ENCODE measurements at places on chromosomes 2 and 18.

- no peak for DNase-seq
Observed at GRCh38 chr2:12935796-12936195, 219.1 kb downstream of the TRIB2 start.

GRCh38 chr2:38128653-38129052 lies 52.7 kb upstream of the CYP1B1 start:
- no peak for DNase-seq

DNA sequence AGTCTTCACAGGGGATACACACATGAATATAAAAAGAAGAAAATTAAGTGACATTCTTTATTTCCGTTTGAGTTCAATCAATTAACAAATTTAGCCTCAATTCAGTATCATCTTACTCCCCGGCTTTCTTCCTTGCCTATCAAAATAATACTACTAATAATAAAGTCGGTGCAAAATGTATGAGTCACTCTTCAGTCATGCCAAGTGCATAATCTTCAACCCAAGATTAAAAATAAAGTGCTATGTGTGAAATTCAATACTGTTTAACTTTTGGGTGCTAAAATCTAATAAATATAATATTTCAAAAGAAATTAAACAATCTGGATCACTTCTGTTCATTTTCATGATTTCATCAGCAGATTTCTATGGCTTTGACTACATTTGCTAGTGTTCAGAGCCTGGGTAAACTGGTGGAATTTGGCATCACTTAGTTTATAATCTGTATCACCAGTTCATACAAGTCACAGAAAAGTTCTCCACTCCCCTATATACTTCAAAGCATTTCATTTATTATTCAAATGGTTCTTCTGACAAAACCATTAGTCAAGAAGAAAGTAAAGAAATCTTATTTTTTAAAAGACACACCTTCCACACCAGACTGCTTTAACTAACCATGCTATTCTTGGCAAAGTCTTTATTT lies 183.6 kb downstream of the THADA start:
- DNase-seq, result no peak

GRCh38 chr2:189873696-189874095 lies 89.4 kb downstream of the PMS1 start:
- DNase-seq, result no peak

- no peak for DNase-seq
Observed at GRCh38 chr2:144362401-144362800, 157.5 kb downstream of the ZEB2 start.

- DNase-seq, result no peak
Observed at GRCh38 chr2:37854676-37855282, 70.3 kb upstream of the RMDN2 start.

DNA sequence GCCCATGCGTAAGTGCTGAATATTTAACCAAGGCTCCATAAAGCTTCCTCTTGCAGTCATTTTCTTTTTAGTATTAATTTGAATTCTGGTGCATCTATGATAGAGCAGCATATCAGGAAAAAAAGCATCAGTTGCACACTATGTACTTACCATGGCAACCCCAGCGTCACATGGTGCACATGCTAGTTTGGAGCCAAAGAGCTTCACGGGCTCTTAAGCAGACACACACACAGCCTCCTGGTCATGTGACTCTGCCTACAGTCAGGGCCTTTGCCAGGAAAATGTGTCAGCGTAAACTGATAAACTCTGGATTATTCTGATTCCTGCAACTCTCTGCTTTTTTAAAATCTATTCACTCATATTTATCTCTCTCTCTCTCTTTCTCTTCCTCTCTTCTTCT lies 30.2 kb downstream of the NYAP2 start:
- no peak for DNase-seq

GRCh38 chr2:216083464-216084281 lies 2.0 kb downstream of the TMEM169 start:
- no peak for DNase-seq

DNA sequence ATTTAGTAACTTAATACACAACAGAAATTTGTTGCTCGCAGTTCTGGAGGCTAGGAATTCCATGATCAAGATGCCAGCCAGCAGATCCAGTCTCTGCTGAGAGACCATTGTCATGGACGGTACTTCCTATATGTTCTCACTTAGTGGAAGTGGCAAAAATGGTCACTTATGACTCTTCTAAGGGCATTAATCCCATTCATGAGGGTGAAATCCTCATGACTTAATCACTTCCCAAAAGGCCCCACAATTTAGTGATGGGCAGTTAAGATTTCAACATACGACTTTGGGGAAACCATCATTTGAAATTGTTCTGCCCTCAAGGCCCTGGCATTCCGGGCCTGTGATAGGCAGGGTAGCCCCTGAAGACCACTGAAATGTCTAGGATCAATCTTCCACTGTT lies 23.0 kb downstream of the BZW1 start:
- no peak for DNase-seq

DNA sequence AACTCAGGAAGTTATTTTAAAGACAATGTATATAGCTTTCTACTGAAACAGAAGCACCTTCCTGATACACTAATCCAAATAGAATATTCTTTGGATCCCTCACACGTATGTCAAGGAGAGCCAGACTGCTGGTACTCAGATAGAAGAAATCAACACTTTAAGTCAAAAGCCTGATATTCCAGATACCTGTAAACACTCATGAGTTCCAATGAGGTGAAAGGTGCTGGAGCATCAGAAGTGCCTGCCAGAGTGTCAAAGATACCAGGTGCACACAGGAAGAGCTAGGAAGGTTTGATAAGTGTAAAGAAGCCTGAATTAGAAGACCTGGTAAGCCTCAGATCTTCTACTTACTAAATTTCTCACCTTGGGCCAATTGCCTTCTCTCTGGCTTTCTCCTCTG lies 226.3 kb upstream of the SP5 start:
- DNase-seq, result no peak

DNA sequence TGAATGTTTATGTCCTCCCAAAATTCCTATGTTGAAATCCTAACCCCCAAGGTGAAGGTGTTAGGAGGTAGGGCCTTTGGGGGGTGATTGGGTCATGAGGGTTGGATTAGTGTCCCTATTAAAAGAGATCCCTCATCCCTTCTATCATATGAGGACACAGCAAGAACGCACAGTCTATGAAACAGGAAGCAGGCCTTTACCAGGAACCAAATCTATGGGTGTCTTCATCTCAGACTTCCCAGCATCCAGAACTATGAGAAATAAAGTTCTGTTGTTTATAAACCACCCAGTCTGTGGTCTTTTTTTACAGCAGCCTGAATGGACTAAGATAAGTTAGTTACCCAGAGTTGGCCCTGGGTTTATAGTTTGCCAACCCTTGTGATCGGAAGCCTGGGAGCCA lies 153.1 kb downstream of the INO80D start:
- DNase-seq, result no peak

DNA sequence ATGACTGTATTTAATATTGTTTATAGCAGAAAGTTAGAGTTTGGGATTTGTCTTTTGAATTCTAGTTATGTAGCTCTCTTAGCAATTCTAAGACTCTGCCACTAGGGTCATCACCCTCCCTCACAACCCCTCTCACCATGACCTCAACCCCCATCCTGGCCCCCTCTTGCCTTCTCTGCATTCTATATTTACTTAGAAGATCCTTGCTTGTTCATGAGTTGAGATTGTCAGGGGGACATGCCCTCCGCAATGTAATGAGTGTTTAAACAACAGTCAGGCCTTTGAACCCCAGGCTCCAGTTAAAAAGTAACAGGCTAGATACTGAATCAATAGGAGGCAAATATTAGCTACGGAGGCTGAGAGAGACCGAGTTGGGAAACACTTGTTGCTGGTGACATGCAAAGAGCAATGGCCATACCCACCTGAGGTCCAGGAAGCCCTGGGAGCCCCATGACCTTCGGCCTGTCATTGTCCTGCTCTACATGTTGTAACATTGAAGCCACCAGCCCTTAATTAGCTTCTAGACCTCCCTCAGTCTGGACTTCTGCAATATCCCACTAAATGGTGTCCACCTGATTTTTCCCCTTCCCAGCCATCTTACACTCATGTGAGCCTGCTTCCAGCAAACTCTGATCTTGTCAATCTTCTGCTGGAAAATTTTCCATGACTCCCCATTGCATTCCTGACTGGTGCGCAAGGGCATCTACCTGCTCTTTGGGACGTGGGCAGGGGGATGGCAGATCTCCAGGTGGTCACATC lies 221.1 kb downstream of the ALPK2 start:
- DNase-seq, result no peak

DNA sequence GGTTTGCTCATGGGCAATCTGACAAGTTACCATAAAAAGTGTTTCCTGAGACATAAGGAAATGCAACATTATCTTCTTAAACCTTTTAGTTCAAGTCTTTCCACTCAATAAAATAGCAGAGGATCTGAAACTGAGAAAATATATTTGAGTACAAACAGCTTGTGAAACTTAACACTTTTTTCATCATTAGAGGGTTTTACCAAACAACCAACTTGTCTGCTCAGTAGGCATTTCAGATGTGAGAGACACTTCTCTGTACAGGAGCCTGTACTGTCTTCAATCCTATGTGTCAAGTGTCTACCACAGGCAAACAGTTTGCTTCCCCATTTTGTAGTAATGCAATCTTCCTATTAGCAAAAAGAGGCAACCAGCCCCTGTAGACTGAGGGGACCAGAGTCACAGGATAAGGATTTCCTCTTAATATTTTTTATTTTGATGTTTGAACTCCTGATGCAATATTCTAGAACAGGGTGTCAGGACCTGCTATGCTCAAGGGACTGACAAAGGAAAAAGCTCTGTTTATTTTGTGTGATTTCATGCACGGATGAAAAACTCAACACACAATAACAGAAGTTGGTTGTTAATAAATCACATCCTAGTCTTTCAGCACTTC lies 159.1 kb upstream of the LHCGR start:
- DNase-seq, result no peak

- no peak for DNase-seq
Observed at GRCh38 chr2:207765547-207765946, 4.2 kb downstream of the FZD5 start.

- no peak for DNase-seq
Observed at GRCh38 chr2:191043438-191043837, 29.5 kb upstream of the STAT1 start.

DNA sequence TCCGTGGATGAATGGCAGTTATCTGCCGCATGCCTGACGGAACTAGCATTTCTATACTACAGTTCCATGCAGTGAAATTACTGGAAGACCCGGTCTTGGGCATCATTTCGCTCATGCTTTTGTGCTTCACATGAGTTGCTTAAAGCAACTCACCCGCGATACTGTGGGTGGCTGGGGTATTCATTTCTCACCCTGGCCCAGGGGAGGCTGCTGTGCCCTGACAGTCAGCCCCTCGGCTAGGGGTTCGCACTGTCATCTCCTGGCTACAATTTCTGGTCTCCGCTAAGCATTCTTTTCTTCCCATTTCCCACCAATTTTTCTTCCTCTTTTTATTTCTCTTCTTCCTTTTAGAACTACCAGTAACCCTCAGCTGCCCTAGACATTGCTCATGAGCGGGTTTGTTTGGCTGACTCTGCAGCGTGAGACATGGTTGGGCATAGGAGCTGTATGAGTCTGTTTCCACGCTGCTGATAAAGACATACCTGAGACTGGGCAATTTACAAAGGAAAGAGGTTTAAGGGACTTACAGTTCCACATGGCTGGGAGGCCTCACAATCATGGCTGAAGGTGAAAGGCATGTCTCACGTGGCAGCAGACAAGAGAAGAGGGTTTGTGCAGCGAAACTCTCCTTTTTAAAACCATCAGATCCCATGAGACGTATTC lies 16.5 kb upstream of the CNDP2 start:
- no peak for DNase-seq

- no peak for DNase-seq
Observed at GRCh38 chr2:42725657-42726056, 38.3 kb downstream of the OXER1 start.

DNA sequence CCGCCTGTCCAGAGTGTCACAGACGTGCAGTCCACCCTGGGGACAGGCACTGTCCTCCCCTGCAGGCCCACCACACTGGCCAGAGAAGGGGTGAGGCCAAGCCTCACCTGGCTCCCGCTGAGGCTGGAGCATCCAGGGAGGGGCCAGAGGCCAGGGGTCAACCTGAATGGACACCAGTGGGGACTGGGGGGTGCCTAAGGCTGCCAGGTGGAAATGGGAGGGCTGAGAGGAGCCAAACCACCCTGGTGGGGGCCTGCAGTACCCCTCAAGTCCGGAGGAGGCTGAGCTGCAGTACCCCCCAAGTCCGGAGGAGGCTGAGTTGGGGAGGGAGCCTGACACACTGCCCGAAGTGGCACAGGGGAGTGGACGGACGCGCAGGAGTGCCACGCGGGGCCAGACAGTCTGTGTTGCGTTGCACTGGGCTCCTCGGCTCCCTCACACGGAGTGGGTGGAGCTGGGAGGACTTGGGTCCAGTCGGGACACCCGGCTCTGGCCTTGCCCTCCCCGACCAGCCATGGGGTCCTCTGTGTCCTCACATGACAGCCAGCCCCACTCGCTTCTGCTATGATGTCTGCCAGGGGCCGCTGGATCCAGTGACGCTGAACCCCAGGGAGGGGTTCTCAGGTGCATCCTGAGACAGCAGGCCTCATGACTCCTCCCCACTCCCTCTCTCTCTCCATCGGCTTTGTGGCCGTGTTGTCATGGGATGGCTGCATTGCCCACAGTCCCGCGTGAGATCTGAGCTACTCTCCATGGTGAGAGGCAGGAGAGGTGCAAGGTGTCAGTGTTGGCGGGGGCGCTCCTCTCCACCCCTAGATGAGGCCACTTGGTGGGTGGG lies 22.3 kb upstream of the GPC1 start:
- DNase-seq, result no peak

DNA sequence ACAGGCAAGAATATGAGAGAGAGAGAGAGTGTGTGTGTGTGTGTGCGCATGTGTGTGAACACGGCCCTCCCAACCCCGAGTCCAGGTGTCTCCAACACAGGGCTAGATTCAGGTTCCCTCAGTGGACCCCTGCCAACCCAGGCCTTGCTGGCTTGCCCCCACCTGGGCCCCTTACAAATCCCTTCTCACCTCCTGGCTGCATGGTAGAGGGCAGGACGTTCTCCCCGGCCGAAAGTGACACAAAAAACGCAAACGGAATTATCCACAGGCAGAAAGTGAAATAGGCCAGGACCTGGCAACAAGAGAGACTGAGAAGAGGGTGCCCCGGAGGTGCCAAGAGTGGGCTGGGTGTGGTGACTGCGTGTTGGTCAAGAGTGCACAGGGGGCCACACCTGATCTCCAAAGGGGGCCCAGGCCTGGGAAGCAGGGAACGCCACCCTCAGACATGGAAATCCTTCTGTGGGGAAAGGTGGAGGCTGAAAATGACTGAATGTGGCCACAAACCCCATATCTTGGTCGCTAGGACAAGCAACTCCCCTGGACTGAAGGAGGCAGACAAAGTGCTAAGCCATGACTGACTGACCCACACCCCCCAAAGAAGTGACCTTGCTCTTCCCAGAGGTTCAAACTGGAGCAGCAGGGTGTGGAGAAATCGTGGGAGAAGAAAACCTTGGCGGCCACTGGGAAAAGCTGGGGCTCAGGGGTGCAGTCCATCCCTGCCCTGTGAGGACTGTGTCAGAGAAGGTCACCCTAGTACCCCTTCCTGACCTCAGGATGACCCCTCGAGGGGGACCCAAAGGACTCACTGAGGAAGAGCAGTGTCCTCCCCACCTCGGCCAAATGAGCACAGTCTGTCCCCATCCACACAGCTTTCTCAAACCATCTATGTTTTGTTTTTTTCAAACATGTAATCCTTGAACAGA lies 5.7 kb downstream of the TEX261 start:
- no peak for DNase-seq
